NCI-H226 (cell line): ENCODE measurements at places on chromosomes 3 and 15.

DNA sequence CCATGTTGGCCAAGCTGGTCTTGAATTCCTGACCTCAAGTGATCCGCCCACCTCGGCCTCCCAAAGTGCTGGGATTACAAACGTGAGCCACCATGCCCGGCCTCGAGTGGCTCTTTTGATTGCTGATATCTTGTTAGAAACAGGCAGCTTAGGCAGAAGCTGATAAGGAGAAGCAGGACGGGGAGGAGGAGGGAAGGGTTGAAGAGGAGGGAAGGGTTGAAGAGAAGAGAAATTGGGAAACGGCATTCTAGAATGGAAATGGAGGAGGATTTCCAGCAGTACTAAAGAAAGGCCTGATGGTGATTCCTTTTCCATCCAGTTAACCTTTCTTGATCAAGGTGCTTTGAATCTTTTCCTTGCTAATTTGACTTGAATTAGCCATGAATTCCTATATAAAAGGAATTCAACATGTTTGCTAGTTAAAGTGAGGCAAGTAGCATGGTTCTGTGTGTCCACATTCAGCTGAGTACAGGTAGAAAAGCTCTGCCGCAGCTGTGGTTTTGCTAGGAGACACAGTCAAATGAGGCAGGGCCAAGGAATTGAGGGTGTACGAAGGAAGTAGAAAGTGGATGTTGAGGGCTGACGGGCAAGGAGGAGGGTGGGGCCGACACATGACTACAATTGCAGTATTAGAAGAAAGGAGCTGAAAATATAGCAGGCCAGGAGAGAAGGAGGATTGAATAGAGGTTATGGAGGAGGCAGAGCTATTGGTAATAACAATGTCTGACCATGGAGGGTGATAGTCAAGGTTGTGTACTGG, 27.2 kb upstream of the ATP1B3 start:
- DNase-seq: no peak

GRCh38 chr15:30062881-30063280, 19.9 kb upstream of the GOLGA8J start:
- DNase-seq: no peak

DNA sequence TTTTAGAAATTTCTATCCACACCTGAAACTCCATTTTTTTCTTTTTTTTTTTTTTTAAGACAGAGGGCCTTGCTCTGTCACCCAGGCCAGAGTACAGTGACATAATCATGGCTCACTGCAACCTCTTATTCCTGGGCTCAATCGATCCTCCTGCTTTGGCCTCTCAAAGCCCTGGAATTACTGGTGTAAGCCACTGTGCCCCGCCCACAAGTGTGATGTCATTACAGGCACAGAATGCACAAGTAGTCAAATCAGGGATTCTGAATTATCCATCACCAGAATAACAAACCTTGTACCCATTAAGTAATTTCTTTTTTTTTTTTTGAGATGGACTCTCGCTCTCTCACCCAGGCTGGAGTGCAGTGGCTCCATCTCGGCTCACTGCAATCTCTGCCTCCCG, 1.9 kb downstream of the UQCRC1 start:
- DNase-seq: no peak

GRCh38 chr3:168671091-168671490, 575.4 kb upstream of the GOLIM4 start:
- no peak for DNase-seq

- peak; percentile 47 for DNase-seq
These were observed 79.8 kb downstream of the NECTIN3 start for GRCh38 chr3:111151438-111151837.

DNA sequence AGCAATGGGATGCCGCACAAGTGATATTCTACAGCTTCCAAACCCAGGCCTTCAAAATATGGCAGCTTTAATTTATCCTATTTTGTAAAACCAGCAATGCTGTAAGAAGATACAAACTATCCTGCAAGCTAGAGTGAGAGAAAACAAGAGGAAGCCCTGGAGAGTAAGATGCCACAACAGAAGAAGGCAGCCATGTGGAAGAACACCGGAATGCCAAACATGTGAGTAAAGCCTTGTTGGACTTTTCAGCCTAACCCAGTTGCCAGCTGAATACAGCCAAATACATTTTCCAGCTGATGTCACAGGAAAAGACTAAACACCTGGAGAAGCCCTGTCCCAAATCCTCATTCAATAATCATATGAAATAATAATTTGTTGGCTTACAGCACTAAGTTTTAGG, 1115.1 kb upstream of the CADM2 start:
- no peak for DNase-seq

- no peak for DNase-seq
These were observed 12.9 kb downstream of the POLG start for GRCh38 chr15:89321521-89322410.

GRCh38 chr15:31609258-31609681, 282.6 kb downstream of the KLF13 start:
- DNase-seq: no peak

DNA sequence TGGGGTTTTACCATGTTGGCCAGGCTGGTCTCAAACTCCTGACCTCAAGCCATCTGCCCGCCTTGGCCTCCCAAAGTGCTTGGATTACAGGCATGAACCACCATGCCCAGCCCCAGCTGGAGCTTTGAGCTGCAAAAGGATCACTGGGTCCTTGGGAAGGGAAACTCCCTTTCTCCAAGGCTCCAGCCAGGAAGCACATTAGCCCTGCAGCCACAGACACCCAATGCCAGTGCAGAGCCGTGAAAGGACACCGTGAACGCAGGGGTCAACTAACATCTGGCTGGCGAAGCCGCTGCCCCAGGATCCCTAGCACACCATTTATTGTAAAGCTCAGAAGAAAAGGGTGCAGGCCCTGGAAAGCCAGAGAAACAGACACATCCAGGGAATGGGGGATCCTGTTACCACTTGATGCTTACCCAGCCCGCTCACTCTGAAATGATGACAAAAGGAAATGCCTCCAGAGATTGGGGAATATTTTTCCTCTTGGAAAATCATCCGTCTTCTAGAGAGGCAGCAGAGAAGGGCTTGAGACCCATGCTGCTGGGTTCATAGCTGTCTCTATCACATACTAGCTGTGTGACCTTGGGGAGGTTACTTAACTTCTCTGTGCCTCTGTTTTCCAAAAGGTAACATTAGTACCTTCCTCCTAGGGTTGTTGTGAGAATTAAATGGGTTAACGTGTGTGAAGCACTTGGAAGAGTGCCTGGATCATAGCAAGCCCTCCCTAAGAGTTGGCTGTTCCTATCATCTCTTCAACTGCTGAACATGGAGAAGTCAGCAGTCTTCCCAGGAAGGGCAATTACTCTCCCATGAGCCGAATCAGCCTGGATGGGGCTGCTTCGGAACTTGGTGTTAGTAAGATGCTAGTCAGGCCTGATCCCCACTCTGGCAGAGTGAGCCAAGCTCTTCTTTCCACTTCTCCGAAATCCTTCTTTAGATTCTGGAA, 40.8 kb downstream of the LMCD1 start:
- no peak for DNase-seq

DNA sequence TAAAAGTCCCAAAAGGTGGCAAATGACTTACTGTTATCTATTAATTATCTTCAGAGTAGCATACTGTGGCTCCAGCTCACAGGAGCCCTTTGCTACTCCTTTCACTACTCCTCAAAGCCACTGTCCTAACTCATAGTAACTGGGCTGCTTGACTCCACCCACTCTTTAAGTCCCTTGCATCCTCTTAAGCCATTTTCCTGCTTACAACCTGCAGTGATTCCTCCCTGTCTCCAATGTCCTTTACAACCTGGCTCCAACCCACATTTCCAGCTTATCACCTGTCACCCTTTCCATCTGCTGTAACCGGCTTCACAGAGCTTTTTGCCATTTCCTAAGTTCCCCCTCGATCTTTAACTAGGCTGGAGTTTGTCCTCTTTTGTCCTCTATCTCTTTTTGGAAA, 388.1 kb downstream of the FGF12 start:
- no peak for DNase-seq

DNA sequence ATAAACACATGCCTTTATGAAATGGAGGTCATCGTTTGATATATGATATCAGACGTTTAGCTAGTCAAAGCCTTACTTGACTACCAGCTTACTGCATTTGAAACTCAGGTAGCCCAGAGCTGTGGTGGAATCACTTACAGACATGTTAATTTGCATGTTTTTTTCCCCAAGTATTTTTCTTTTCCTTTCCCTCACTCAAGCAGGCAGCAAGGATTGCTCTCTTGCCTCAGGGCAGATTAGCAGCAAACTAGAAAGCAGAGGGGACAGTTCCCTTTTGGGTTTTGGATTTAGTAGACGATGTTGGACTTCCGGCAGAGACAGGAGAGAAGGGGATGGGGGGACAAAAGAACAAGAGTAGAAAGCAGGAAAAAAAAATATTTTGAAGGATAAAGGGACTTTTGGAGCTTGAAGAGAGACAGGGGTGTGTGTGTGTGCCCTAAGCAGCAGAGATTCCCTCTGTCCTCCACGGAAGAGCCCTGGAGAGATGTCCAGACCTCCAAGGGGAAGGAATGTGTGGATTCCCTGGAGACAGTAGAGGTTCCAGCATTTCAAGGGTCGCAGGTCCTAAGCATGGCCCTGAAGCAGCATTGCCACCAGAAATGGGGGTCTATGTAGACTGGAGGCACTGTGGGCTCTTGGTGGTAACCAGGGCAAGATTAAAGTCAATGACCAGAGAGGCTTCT, 86.8 kb upstream of the CADPS start:
- DNase-seq: no peak

GRCh38 chr3:69212411-69213160, 90.2 kb upstream of the LMOD3 start:
- peak; percentile 70 for DNase-seq

GRCh38 chr3:24550588-24550987, 55.9 kb upstream of the THRB start:
- DNase-seq: no peak

DNA sequence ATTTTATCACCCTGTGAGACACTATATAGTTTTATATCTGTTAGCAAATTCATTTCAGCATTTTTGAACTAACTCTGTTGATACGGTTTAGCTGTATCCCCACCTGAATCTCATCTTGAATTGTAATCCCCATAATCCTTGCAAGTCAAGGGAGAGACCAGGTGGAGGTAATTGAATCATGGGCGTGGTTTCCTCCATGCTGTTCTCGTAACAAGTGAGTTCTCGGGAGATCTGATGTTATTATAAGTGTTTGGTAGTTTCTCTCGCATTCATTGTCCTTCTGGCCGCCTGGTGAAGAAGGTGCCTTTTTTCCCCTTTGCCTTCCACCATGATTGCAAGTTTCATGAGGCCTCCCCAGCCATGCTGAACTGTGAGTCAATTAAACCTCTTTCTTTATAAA, 53.2 kb upstream of the TMC3 start:
- DNase-seq: no peak

DNA sequence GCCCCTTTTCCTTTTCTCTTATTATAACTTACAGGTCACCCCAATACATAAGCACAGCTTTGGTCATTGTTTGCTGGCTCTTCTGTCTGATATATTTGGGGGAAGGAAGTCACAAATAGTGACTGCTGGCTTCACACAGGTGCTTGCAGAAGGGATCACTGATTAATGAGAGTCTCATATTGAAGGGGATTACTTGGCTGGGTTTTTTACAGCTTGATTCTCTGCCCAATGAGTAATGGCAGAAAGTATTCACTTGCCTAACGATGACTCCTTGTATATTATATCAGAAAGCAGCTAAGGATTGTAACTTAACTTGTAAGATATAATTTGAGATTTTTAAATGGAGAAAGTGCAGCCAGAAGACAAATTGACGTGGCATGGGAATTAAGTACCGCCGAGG, 119.3 kb upstream of the PFN2 start:
- DNase-seq: no peak

DNA sequence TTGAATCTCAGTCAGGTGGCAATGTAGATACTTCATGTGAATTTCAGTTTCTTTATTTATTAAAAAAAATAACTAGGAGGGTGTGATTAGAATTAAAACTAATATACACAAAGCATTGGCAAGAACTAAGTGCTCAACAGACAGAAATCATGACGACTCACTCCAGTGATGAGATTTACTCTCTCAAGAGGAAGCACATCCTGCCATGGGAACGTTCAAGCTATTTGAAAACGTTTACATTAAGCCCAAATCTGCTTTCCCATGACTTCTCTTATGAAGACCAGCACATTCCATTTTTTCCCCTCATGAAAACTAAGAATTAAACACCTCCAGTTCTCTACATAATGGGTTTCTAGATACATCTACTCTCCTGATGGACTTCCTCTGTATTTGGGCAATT, 8.5 kb downstream of the WDR53 start:
- peak; percentile 18 for DNase-seq

DNA sequence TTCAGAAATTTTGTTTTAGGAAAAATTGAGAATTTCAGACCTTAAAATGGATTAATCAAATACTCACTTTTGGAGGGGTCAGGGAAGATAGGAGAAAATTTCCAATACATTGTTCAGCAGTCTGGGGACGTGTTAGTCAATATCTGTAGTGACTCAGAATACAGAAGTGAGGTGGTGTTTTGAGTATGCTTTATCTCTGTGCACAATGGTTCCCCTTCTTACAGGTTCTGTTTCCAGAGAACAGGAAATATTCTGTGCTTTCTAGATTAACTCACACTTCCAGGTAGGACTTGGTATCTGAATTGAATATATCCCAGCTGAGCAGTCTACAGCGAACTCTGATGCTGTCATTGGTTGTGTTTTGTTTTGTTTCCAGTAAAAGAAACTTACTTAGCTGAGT, 30.7 kb upstream of the CCDC54 start:
- DNase-seq: peak; percentile 7

DNA sequence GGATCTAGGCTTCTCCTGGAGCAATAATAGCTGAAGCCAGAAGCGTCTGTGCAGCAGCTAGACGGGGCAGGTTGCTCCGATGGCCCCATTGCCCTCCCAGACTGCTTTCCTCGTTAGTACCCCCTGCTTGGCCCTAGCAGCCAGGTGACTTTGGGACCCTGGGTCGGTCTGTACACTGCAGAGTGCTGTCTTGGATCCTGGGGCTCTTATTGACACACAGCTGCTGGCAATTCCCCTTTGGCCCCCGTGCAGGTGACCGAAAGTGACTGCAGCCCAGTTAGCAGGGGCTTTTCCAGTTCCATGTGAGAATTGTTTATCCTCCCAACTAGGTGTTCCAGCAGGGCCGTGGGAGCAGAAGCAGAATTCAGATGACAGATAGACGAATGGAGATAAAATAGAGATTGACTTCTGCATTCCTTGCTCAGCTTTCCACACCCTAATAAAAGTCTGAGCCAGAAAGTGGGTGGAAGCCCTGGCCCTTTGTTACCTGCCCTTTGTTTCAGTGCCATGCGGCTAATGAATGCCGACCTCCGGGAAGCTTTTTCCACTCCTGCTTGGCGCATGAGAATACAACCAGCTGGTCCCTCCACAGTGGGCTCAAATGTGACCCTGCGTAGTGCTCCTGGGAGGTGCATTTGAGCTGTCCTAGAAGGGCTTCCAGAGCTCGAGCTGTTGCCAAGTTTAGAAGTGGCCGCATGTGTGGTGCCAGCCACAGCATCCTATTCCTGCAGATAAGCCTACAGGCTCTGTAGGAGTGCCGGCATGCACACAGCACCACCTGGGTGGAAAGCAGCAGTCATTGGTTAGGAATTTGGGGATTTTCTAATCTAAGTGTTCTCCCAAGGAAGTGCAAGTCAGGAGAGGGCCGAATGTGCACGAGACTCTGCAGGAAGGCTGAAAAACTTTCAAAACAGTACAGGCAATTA, 94.4 kb downstream of the SLCO3A1 start:
- peak; percentile 100 for DNase-seq

GRCh38 chr15:62833646-62834045, 208.9 kb upstream of the TPM1 start:
- DNase-seq: no peak
